Cerebellum (tissue), 4 donors: ENCODE measurements at places on chromosomes 3 and 15. TPM values are rescaled to one million over a fixed set of nuclear protein-coding genes. Genes with fewer than 3 reads are reported as not detected.

- no peak for DNase-seq
Measured at GRCh38 chr15:78182336-78182700, 33.2 kb downstream of the IDH3A start.

The FILIP1L gene
- total RNA-seq: 5.3 TPM

The SLC28A2 gene
- total RNA-seq: not detected

- DNase-seq: no peak
Measured at GRCh38 chr15:77607111-77607893, 25.4 kb downstream of the LINGO1 start.

The AHSG gene
- 0.27 TPM for total RNA-seq

The CAMP gene
- not detected for total RNA-seq

GRCh38 chr15:90836296-90836871, 32.0 kb upstream of the FURIN start:
- DNase-seq: no peak
